ENCODE measurements at places on chromosomes 6 and 20.
A peak's percentile ranks its signal among the peaks of the same experiment; 100 is the strongest.

DNA sequence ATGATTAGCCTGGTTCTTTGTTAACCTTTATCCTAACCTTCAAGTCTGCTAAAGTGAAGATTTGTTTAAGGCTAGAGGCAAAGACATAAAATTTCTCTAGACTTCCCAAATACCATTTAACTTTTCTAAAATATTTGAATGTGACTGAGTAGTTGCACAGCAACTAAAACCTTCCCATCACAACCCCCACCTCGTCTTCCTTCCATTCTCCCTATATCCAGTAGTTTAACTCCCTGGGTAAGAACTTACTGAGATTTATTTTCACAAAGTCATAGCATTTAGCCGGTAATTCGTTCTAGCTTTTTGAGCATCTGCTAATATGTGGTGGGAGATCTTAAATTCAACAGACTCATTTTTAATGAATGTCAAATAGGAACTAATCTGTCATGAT is 87.9 kb upstream of the AKIRIN2 start:
- DNase-seq, result no peak

DNA sequence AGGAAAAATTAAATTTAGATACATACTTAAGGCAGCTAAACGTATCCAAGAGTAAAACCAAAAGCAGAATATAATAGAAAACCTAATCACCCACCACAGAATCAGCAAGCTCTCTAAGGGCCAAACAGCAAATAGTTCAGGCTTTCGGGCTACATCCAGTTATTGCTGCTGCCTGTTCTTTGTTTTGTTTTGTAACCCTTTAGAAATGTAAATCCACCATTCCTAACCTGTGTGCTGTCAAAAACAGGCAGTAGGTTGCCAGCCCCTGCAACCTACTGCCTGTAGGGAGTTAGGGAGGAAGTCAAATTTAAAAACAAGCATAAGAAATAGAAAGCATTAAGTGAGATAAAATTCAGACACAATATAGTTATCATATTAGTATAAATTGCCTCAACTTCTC is 225.9 kb downstream of the PTPRT start:
- DNase-seq, result no peak

DNA sequence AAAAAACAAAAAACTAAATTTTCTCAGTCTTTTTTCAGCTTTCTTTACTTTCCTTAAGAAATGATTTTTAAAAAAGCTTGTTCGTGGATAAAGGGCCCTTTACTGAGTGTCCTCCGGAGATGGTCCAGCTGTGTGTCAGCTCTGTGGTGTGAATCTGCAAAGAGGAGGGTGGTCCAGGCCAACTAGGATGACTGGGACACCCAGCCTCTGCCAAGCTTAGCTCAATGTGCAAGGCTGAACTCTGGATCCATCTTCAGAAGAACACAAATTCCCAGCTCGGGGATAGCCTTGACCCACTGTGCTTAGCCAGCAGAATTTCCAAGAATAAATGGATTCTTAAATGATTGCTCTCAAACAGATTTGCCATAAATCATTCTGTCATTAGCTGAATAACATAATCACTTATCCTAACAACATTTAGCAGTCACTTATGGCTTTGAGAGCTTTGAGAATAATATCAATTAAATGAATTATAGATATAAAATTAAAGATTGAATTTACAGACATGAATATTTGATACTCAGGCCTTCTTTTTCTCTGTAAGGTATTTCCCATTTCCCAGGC is 14.2 kb upstream of the CALHM5 start:
- DNase-seq, result no peak

GRCh38 chr6:107716688-107717089 is 107.4 kb downstream of the SCML4 start:
- peak; percentile 48 for DNase-seq

DNA sequence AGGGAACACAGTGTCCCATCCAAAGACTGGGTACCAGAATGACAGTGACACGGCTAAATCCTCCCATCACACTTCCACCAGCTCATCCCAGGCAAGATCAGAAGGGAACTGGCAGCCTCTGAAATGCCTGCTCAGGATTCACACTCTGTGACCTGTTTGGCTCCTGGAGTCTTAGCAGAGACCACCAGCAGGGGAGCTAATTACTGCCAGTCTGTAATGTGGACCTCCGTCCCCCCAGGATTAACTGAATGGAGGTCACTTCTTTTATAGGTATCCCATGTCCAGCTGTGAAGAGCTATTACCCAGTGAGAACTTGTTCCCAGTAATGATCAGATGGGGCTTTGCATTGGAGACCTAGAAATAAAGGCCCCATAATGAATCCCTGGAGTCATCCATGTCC is 45.2 kb downstream of the DEFB114 start:
- DNase-seq, result no peak

DNA sequence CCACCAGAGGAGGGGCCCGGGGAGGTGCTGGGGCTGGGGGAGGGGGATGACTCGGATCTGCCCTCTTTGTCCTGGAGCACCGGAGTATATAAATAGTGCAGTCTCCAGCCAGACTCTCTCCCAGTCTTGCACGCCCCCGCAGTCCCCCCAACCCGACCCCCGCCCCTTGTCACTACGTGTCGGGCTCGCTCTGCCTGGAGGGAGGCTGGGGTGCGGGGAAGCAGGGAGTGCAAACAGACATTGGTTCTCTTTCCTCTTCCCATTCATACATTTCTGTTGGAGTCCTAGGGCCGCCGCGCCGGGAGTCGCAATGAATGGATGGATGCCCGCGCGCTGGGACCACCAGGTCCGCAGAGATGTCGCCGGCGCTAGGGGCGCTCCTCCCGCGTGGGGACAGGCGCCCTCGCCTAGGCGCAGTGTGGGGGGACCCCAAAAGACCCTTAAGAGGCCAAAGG is 179.3 kb downstream of the TBXT start:
- no peak for DNase-seq

All from EH (cell line).